Osteocyte (in vitro differentiated cells): ENCODE measurements at places on chromosomes 13 and 19. TPM values are rescaled to one million over a fixed set of nuclear protein-coding genes. Genes with fewer than 3 reads are reported as not detected.

DNA sequence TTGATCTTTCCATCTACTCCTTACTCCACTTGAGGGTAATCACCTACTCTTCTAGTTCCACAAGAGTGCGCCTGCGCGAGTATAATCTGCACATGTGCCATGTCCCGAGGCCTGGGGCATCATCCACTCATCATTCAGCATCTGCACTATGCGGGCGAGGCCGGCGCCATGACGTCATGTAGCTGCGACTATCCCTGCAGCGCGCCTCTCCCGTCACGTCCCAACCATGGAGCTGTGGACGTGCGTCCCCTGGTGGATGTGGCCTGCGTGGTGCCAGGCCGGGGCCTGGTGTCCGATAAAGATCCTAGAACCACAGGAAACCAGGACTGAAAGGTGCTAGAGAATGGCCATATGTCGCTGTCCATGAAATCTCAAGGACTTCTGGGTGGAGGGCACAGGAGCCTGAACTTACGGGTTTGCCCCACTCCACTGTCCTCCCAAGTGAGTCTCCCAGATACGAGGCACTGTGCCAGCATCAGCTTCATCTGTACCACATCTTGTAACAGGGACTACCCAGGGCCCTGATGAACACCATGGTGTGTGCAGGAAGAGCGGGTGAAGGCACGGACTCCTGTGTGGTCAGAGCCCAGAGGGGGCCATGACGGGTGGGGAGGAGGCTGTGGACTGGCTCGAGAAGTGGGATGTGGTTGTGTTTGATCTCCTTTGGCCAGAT, 2.7 kb upstream of the KLK2 start:
- H3K27ac ChIP-seq, result no peak overlapping the region
- DNase-seq, result no peak
- H3K36me3 ChIP-seq, result no peaks in the 10 kb centered on the region
- no peaks in the 10 kb centered on the region for H3K4me1 ChIP-seq
- H3K4me3 ChIP-seq, result no peak overlapping the region
- no peaks in the 10 kb centered on the region for H3K27me3 ChIP-seq

DNA sequence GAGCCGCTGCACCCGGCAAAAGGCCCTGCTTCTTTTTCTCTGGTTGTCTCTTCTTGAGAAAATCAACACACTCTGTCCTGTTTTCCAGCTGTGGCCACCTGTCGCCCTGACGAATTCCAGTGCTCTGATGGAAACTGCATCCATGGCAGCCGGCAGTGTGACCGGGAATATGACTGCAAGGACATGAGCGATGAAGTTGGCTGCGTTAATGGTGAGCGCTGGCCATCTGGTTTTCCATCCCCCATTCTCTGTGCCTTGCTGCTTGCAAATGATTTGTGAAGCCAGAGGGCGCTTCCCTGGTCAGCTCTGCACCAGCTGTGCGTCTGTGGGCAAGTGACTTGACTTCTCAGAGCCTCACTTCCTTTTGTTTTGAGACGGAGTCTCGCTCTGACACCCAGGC, 17.2 kb downstream of the LDLR start:
- peaks cover 40% of the 10 kb centered on the region for H3K36me3 ChIP-seq
- no peaks in the 10 kb centered on the region for H3K4me1 ChIP-seq
- H3K27me3 ChIP-seq, result no peaks in the 10 kb centered on the region
- no peak for DNase-seq
- H3K27ac ChIP-seq, result peak overlapping the region; percentile 31
- H3K4me3 ChIP-seq, result no peak overlapping the region

- no peaks in the 10 kb centered on the region for H3K27me3 ChIP-seq
- H3K4me3 ChIP-seq, result no peak overlapping the region
- H3K36me3 ChIP-seq, result peaks cover 5% of the 10 kb centered on the region
- no peak overlapping the region for H3K27ac ChIP-seq
Observed at GRCh38 chr19:33024398-33024797, 40.3 kb downstream of the RHPN2 start.

DNA sequence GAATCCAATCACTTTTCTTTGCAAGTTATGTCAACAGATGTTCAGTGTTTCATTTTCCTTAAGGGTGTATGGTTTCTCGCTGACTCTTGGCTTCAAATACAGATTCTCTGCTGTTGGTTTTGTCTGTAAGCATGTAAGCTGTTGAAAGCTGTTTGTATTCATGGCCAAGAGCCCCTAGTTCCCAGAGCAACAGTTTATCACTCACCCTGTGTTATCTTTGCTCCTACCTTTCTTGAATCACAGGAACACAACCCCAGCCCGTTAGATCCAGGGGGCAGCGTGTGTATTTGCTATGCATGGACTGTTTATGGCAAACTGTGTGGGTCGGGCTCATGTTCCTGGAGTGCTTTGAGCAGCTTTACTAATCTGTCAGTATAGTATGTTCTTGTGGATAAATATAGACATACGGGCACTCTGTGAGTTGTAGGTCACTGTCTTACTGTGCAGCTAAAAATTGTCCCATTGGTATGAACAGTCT, 28.9 kb downstream of the FRY start:
- H3K27ac ChIP-seq, result no peak overlapping the region
- H3K4me3 ChIP-seq, result no peak overlapping the region
- no peaks in the 10 kb centered on the region for H3K36me3 ChIP-seq
- H3K4me1 ChIP-seq, result no peaks in the 10 kb centered on the region

DNA sequence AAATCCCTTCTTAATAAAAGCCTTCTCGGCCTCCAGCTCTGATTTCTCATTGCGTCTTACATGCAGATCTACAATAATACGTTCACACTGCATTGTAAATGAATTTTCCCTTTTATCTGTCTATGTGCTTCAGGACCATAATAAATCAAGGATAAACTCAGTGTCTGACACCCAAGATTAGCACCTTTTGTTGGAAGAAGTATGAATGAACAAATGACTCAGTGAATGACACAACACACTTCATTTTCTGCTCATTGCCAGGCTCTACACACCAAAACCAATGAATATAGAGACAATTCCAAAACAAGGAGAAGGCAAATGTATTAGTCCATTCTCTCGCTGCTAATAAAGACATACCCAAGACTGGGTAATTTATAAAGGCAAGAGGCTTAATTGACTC, 1224.4 kb downstream of the EFNB2 start:
- no peaks in the 10 kb centered on the region for H3K27me3 ChIP-seq
- no peak overlapping the region for H3K27ac ChIP-seq
- no peaks in the 10 kb centered on the region for H3K36me3 ChIP-seq
- H3K4me3 ChIP-seq, result no peak overlapping the region
- no peak for DNase-seq

GRCh38 chr13:56558698-56559320, 581.9 kb upstream of the PRR20A start:
- H3K27me3 ChIP-seq, result no peaks in the 10 kb centered on the region
- H3K27ac ChIP-seq, result no peak overlapping the region
- DNase-seq, result no peak
- no peaks in the 10 kb centered on the region for H3K36me3 ChIP-seq

GRCh38 chr13:23561261-23561660, 9.0 kb upstream of the TNFRSF19 start:
- H3K4me3 ChIP-seq, result no peak overlapping the region
- H3K4me1 ChIP-seq, result peaks cover 5% of the 10 kb centered on the region

DNA sequence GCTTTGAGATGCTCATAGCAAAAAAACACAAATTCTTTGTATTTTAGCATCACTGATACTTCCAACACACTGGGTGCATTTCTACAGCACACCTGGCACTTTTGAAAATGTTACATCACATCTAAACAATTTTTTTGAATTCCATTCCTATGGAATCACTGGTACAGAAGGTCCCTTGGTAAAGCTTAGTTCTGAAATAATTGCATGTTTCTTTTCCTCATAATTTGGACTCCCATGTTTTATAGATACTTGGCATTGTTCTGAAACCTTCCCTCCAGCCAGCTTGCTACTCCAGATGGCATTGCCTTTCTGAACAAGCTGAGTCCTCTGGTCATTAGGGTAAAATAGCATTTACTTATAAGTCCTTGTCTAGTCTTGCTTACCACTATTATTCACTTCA, 481.3 kb upstream of the GPC6 start:
- no peaks in the 10 kb centered on the region for H3K4me1 ChIP-seq
- no peak overlapping the region for H3K27ac ChIP-seq
- peaks cover 4% of the 10 kb centered on the region for H3K27me3 ChIP-seq
- no peak overlapping the region for H3K4me3 ChIP-seq

DNA sequence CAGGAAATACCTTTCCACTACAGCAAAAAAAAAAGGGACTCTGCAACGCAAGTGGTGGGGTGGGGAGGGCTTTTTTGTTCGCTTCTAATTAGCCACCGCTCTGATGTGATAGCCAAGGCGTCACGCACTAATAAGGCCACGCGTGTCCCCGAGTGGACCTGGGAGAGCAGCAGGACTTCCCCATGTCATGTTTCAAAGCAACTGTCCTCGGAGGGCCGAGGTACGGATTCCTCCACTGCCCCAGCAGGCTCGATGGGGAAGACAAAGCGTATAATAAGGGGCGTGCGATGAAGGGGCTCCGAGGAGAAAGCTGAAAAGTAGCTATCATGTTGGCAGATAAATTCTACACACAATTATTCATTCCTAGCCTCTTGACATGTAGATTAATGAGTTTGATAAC, 179.7 kb upstream of the ZNF507 start:
- H3K4me1 ChIP-seq, result no peaks in the 10 kb centered on the region
- no peak overlapping the region for H3K4me3 ChIP-seq
- no peaks in the 10 kb centered on the region for H3K36me3 ChIP-seq
- no peak overlapping the region for H3K27ac ChIP-seq

- peaks cover 16% of the 10 kb centered on the region for H3K4me1 ChIP-seq
- DNase-seq, result no peak
- H3K27ac ChIP-seq, result peak overlapping the region; percentile 25
- H3K36me3 ChIP-seq, result no peaks in the 10 kb centered on the region
- no peak overlapping the region for H3K4me3 ChIP-seq
Observed at GRCh38 chr13:73894995-73895571, 239.1 kb downstream of the KLF12 start.

DNA sequence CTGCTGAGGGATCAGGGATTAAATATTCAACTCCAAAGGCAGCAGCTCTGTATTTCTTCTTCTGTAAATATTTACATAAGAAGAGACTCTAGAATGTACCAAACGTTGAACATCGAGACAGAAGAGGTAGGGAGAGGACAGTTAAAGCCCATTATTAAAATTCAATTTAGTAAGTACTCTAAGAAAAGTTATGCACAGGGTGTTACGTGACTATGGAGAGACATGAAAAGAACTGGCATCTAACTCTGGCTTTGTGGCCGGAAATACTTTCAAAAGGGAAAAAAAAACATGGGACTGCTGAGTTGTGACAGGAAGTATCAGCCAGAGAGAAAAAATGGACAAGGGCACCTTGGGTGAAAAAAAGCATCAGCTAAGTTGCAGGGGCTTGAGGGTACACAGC, 36.7 kb downstream of the LNX2 start:
- no peaks in the 10 kb centered on the region for H3K27me3 ChIP-seq
- peak overlapping the region; percentile 30 for H3K4me3 ChIP-seq
- H3K36me3 ChIP-seq, result peaks cover 2% of the 10 kb centered on the region
- H3K27ac ChIP-seq, result peak overlapping the region; percentile 87

DNA sequence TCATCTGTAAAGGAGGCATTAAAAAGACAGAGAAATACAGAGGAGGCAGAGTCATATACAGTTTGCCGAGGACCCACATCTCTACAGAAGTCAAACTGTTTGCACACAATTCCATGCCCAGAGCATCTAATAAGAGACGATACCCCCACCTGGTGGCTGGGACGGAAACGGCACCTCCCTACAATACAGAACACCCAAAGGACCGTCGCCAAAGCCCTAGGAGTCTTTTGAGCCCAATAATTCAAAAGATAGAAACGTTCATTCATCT, 703 bp upstream of the PLEKHG2 start:
- no peaks in the 10 kb centered on the region for H3K27me3 ChIP-seq
- H3K27ac ChIP-seq, result peak overlapping the region; percentile 96
- H3K36me3 ChIP-seq, result peaks cover 13% of the 10 kb centered on the region
- peak; percentile 95 for DNase-seq
- H3K4me1 ChIP-seq, result peaks cover 58% of the 10 kb centered on the region

DNA sequence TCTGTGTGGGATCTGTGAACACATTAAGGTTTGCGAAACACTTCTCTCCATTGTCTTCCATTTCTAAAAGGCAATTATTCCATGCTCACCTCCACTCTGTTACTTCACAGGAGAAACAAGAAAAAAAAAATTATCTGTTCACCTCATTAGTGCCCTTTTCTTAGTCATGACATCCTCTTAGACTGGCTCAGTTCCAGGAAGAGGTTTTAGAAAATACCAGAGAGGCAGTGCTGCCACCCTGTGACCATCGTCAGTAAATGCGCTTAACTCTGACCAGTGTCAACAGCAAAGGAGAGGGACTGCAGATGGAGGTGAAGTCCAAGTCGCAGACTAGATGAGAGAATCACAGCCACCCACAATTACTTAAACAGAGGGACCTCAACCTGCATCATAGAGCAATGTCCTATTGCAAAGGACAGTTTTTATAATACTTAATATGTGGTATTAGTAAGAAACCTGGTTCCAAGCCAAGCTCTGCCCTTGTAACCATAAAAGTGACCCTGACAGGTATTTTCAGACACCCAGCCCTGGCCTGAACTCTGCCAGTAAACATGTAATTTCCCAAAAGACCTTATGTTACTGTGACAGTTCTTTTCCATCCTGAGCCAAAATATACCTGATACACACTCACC, 19.4 kb downstream of the CEACAM21 start:
- H3K27me3 ChIP-seq, result peaks cover 5% of the 10 kb centered on the region
- no peaks in the 10 kb centered on the region for H3K4me1 ChIP-seq
- H3K4me3 ChIP-seq, result no peak overlapping the region
- no peak overlapping the region for H3K27ac ChIP-seq
- no peaks in the 10 kb centered on the region for H3K36me3 ChIP-seq

GRCh38 chr13:71303144-71303543, 563.9 kb downstream of the DACH1 start:
- H3K27me3 ChIP-seq, result peaks cover 17% of the 10 kb centered on the region
- no peaks in the 10 kb centered on the region for H3K4me1 ChIP-seq
- no peak for DNase-seq
- no peak overlapping the region for H3K27ac ChIP-seq
- no peaks in the 10 kb centered on the region for H3K36me3 ChIP-seq

DNA sequence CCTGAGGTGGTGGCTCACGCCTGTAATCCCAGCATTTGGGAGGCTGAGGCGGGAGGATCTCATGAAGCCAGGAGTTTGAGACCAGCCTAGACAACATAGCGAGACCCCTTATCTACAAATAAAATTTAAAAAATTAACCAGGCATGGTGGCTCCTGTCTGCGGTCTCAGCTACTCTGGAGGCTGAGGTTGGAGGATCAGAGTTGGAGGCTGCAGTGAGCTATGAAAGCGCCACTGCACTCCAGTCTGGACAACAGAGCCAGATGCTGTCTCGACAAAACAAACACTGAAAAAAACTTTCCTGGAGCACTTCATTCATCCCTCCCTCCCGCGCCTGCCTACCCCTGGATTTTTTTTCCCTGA, 665 bp upstream of the ATG4D start:
- peaks cover 12% of the 10 kb centered on the region for H3K4me1 ChIP-seq
- no peak overlapping the region for H3K27ac ChIP-seq
- no peaks in the 10 kb centered on the region for H3K27me3 ChIP-seq
- DNase-seq, result no peak
- H3K36me3 ChIP-seq, result peaks cover 2% of the 10 kb centered on the region

ASPDH gene
- total RNA-seq, result not detected in 2 replicates

FXYD3 gene
- not detected in 2 replicates for total RNA-seq

GIPR gene
- total RNA-seq, result 0.81 and 1.3 TPM in 2 replicates

SYCN gene
- total RNA-seq, result not detected in 2 replicates

F10 gene
- 1.8 and 2.0 TPM in 2 replicates for total RNA-seq

SHC2 gene
- 61.2 and 61.7 TPM in 2 replicates for total RNA-seq

ZNF808 gene
- 22.8 and 29.2 TPM in 2 replicates for total RNA-seq

NCAN gene
- total RNA-seq, result not detected in 2 replicates
